Right atrium auricular region (tissue), 2 donors: ENCODE measurements at places on chromosomes 4 and X.

DNA sequence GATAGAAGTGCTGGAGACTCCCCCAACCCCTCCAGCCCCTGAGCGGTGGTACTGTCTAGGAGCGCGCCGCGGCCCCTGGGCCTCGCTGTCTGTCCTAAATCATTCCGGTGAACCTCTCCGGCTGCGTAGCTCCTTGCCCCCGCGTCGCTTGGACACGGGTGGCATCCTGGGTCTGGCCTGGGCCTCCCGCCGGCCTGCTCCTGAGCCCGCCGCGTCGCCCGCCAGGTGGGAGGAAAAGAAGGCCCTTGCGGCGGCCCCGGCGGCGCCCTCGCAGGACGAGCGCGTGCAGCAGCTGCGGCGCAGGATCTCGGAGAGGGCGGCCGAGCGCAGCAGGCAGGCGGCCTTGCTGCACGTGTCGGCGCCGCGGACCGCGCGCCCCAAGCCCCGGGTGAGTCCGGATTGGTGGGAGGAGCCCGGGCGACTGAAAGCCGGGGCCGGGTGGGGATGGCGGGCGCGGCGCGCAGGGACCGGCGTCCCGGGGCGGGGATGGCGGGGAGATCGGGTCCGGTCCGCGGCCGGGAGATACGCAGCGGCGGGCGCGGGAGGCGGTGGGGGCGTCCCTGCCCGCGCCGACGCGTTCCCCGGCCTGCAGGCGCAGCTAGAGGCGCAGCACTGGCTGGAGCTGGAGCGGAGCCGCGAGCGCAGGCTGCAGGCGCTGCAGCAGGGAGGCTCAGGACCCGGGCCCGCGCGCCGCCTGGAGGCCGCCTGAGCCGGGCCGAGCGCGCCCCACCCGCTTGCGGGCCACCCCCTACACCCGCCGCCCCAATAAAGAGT, 6.5 kb upstream of the RNF4 start:
- no peak for DNase-seq

GRCh38 chr4:91904556-91904955, 399.2 kb upstream of the GRID2 start:
- DNase-seq = no peak

DNA sequence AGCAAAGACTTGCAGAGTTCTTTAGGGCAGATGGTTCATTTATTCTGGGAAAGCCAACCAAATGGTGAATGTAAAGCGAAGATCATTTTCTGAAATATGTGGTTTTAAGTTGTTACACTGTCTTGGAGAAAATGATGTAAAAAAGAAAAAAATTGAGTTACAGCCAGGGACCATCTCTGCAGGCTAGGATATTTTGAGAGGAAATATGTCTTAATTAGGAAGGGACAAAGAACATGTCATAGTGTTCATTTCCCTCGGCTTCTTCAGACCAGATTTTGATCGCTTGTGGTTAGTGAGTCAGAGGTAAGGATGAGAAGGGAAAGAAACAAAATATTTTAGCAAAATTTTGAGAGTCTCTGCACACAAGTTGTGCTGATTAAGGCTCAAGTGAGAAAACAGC, 59.0 kb upstream of the C1QTNF7 start:
- no peak for DNase-seq

- DNase-seq = no peak
These were observed at the start of gene DLG3 for GRCh38 chrX:70444326-70444945. Gene DLG3 (plus strand): TSS chrX:70444835. CDS start chrX:70445202, 367 bp downstream.

DNA sequence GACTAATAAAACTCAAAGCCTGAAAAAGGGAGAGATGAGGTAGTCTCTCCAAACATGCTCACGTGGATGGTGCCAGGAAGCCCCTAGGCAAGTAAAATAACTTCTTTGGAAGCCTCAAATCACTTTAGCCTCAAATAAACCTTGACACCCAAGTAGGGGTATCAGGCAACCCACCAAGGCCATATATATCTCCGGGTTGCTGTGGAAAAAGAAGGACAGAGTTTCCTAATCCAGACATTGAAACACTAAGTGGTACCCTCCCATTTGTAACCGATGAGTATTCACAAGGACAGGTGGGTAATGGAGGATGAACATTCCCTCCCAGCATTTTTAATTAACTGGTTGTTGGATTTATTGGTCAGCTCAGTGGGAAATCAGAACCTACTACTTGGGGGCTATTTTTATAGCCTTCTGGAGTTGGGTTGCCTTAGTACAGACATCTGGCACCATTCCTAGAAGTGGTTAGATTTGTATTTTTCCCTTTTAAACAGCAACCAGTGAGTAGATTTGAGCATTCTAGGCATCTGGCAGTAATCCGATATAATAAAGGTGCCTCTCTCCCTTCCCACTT, 87.7 kb downstream of the GPC3 start:
- DNase-seq = no peak

- DNase-seq = no peak
These were observed 86.4 kb downstream of the LDB2 start for GRCh38 chr4:16812041-16812440.

DNA sequence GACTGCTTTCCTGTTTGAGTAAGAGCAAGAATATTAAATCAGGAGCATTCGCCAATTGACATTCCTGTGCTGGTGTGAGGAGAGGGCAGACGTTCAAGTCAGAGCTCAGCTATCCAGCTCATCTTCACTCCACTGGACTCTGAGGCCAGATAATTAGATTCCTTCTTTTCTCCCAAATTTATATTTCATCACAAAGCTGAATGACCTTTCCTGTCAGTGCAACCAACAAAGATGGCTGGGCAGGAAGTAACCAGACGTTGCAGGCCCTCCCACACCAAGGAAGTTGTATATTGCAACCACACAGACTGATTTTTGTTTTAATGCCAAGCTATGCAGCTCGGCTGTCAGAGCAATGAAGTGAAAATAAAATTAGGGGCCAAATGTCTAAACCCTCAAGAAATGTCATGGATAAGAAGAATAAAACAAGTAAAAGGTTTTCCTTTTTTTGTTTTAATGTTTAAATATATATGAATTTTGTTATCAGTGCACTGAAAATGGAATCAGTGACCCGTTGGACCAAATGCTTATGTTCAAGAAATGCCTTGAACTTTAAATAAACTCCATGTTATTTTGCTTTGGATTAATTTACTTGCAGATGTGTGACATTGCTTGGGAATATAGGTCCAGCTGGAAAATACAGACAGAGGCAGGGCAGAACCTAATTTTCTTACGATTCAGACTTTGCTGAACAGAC, 578.9 kb upstream of the FAT1 start:
- no peak for DNase-seq

- peak; percentile 94 for DNase-seq
These were observed at the start of gene PCDH18 for GRCh38 chr4:137531986-137532868. Gene PCDH18 (minus strand): TSS chr4:137532494. CDS start chr4:137532088, 406 bp downstream.

DNA sequence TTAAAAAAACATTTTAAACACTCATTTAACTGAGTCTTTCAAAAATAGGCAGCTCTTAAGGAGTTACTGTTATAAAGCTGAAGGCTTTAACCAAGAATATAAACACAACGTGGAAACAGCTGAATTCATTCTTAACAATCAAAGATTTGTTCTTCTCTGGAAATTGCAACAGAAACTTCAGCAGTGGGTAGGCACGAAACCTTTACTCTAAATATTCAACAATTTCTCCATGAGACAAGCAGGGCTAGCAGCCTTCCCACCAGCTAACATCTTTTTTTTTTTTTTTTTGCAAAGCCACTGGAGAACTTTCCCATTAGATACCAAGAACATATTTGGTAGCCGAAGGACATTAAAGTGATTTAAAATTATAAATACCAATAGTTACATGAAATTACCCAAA, 78.2 kb upstream of the PRSS48 start:
- no peak for DNase-seq

GRCh38 chrX:140355429-140355828, 149.4 kb downstream of the SOX3 start:
- no peak for DNase-seq

GRCh38 chrX:100424012-100424411, 13.9 kb upstream of the PCDH19 start:
- no peak for DNase-seq

DNA sequence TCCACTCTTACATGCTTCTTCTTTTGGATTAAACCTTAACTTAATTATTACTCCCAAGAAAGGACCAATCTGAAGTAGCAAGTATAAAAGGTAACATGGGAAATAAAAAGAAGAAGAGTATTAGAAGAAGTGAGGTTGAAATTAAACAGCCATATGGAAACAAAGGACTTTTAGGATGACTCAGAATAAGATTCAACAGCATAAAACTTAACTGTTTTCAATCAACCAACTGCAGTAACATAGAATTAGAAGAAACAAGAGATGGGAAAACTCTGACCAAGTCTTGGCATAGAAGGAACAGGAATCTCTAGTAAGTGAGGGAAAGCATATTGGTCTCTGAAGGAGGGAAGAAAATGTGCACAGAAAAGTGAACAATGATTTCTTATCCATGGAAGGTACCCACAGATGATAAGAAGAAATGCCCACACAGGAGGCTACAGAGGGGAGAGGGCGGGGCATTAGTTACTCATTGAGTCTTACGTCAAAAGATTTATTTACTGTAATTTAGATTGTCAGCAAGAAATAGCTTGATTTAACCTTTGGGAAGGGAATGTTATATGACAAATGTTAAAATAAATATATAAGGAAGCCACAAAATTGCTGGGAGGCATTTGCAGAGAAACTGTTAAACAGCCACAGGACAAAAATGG, 177.3 kb downstream of the BANK1 start:
- no peak for DNase-seq

- DNase-seq = no peak
These were observed 22.6 kb upstream of the STBD1 start for GRCh38 chr4:76283900-76284299.

DNA sequence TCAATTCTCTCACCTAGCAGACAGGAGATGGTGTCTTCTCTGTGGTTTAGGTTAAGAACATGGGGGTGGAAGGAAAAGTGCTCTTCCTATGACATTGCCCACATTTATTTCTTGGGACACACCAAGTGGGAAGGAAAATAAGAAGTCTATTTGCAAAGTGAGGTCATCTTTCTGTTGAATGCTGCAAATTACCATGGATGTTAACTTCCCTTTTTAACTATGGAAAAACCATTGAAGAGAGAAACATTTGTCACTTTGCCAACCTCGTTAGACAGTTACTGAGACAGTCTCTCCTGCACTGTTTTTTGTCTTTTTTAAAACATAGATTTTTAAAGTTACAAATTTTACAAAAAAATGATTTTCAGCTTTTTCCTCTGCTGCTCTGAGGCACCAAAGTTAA, 72.8 kb upstream of the BEND4 start:
- DNase-seq = no peak

- no peak for DNase-seq
These were observed 91.9 kb upstream of the MAPK10 start for GRCh38 chr4:86451560-86452330.

GRCh38 chrX:136021160-136021559, 35.9 kb downstream of the SLC9A6 start:
- DNase-seq = no peak

- no peak for DNase-seq
These were observed 30.5 kb upstream of the COL25A1 start for GRCh38 chr4:109332926-109333464.

DNA sequence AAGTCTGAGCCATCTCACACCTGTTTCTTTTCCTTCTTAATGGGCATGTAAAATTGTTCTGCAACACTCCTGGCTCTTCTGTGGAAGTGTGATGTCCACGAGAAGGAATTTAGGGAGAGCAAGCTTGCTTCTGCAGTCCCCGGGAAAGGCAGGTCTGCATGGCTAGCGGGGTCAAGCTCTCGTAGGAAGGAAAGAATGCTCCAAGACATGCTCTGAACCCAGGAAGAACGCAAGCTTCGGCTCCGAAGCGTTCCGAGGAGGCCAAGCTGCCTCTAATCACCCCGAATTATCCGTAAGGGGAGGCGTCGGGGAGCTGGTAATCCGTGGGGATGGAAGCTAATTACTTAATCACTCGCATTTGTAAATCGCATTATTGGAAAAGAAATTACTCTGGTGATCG, 177.7 kb downstream of the CRLF2 start:
- DNase-seq = no peak

DNA sequence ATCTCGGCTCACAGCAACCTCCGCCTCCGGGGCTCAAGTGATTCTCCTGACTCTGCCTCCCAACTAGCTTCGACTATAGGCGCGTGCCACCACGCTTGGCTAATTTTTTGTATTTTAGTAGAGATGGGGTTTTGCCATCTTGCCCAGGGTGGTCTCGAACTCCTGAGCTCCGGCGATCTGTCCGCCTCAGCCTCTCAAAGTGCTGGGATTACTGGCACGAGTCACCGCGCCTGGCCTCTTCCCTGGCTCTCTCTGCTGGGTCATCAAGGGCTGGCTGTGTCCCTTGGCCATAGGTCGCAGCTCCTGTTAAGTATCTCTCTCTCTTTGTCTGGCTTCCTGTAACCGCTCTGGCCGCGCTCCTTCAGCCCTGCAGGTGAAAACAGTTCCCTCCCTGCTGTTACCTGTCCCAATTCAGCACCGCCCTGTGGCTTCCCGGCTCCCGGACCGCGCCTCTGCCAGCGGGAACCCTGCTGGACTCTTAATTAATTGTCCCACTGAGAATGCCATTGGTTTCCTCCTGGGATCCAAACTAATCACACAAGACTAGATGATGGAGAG, 1.3 kb upstream of the RGS12 start:
- DNase-seq = no peak

DNA sequence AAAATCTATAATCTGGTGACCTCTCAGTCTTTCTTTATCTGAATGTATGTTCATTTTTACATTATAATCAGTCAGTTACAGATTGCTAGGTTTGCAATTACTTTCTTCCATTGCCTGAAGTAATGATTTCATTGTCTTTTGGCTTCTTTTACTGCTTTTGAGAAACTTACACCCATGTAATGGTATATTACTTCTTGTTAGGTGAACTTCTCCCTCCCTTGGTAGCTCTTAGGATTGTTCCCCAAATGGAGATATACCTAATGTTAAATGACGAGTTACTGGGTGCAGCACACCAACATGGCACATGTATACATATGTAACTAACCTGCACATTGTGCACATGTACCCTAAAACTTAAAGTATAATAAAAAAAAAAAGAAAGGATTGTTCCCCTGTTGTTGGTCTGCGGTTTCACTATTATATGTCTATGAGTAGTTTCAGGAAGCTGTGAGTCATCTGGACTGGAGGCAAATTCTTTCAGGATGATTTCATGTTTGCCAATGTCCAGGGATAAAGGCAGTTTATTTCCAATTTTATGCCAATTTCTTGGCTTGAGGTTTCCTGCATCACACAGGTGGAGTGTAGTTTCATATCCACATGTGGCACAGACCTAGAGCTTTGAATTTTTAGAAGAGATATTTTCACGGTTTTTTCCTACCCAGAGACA, 21.8 kb downstream of the SPANXC start:
- DNase-seq = no peak

DNA sequence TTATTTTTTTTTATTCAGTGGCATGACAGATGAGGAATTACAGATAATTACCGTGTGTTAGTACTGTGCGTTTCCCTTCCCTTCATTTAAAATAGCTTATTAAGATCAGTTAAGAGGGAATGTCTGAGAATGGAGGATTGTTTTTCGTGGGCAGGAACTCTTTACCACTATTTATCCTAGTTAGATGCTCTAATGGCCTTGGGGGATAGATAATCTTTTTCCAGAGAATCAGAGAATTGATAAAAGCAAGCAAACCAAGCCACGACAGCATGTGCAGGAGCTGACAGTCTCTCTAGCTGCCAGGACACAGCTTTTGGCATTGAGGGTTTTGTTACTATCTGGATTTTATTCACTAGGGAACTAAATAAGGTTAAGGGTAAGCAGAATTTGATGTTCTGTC, 128.7 kb downstream of the DCLK2 start:
- DNase-seq = no peak

- no peak for DNase-seq
These were observed 50.0 kb downstream of the CCNI start for GRCh38 chr4:77025643-77026321.
